ENCODE measurements at places on chromosomes 6 and 20.

DNA sequence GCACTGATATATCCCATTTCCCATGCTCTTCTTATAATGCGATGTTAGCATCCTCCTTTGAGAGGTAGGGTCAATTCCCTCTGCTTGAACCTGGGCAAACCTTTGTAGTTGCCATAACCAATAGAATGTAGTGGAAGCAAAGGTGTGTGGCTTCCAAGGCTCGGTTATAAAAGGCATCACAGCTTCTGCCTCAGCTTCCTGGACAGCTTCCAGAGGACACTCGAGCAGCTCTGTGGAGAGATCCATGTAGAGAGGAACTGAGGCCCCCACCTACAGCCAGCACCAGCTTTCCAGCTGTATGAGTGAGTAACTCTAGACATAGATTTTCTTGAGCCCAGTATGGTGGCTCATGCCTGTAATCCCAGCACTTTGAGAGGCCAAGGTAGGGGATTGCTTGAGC is 36.7 kb downstream of the FGD2 start:
- no peak overlapping the region for H3K4me3 ChIP-seq
- H3K27ac ChIP-seq, result no peak overlapping the region
- H3K27me3 ChIP-seq, result no peaks in the 10 kb centered on the region

GRCh38 chr20:62374331-62375152 is 7.4 kb upstream of the LAMA5 start:
- H3K27me3 ChIP-seq, result no peaks in the 10 kb centered on the region
- H3K4me1 ChIP-seq, result peaks cover 8% of the 10 kb centered on the region
- no peaks in the 10 kb centered on the region for H3K36me3 ChIP-seq
- no peak overlapping the region for H3K27ac ChIP-seq
- H3K4me3 ChIP-seq, result no peak overlapping the region
- DNase-seq, result no peak

GRCh38 chr20:10596710-10597121 is 77.1 kb downstream of the JAG1 start:
- no peak for DNase-seq
- no peak overlapping the region for H3K4me3 ChIP-seq
- H3K27ac ChIP-seq, result no peak overlapping the region
- no peaks in the 10 kb centered on the region for H3K27me3 ChIP-seq
- H3K36me3 ChIP-seq, result no peaks in the 10 kb centered on the region
- no peaks in the 10 kb centered on the region for H3K4me1 ChIP-seq

DNA sequence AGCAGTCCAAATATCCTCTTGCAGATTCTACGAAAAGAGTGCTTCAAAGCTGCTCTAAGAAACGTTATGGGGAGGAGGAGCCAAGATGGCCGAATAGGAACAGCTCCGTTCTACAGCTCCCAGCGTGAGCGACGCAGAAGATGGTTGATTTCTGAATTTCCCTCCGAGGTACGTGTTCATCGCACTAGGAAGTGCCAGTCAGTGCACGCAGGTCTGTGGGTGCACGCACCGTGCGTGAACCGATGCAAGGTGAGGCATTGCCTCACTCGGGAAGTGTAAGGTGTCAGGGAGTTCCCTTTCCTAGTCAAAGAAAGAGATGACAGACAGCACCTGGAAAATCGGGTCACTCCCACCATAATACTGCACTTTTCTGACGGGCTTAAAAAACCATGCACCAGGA is 272.1 kb upstream of the DEFB115 start:
- H3K4me1 ChIP-seq, result no peaks in the 10 kb centered on the region
- H3K36me3 ChIP-seq, result no peaks in the 10 kb centered on the region
- no peak for DNase-seq
- H3K4me3 ChIP-seq, result no peak overlapping the region
- H3K27me3 ChIP-seq, result no peaks in the 10 kb centered on the region
- H3K27ac ChIP-seq, result no peak overlapping the region

DNA sequence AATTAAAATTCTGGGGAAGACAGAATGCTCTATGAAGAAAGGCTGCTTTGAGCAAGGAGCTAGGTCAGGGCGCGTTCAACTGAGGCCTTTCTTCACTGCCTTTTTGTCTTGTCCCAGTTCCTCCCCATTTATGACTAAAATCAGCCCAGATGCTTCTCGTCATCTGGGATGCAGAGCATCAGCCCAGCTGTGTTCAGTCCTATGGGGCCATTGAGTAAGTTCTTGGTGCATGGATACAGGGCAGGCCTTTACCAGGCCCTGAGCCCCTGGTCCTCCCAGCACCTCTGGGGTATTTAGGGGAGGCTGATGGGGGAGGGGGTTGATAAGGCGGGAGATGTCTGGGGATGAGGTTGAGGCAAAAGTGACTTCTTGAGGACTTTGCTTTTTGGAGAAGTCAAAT is 55.7 kb downstream of the PTPN1 start:
- H3K27me3 ChIP-seq, result no peaks in the 10 kb centered on the region
- no peaks in the 10 kb centered on the region for H3K36me3 ChIP-seq
- no peak for DNase-seq
- H3K4me3 ChIP-seq, result no peak overlapping the region

DNA sequence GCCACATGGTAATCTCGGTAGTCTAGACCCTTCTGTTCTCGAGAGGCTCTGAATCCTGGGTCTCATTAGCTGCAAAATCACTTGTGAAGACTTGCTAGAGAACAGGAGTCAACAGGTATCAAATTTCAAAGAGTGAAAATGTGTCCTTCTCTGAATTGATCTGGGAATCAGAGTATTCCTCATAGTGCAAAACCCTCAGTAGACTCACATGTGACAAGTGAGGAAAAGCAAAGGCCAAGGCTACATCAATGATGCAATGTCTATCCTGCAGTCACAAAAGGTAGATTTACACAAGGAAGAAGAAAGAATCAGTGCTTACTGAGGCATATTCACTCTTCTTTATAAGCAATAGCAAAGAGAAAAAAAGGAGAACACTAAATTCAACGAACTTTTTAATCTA is 1220.0 kb upstream of the GJE1 start:
- H3K36me3 ChIP-seq, result no peaks in the 10 kb centered on the region
- H3K4me1 ChIP-seq, result no peaks in the 10 kb centered on the region
- DNase-seq, result no peak
- no peak overlapping the region for H3K4me3 ChIP-seq

GRCh38 chr6:25042036-25042521 is 106.3 kb upstream of the RIPOR2 start:
- H3K4me3 ChIP-seq, result no peak overlapping the region
- H3K4me1 ChIP-seq, result no peaks in the 10 kb centered on the region
- no peaks in the 10 kb centered on the region for H3K27me3 ChIP-seq
- no peak for DNase-seq
- no peaks in the 10 kb centered on the region for H3K36me3 ChIP-seq

- H3K4me1 ChIP-seq, result no peaks in the 10 kb centered on the region
- H3K4me3 ChIP-seq, result no peak overlapping the region
- H3K36me3 ChIP-seq, result no peaks in the 10 kb centered on the region
- H3K27me3 ChIP-seq, result no peaks in the 10 kb centered on the region
- no peak overlapping the region for H3K27ac ChIP-seq
- DNase-seq, result no peak
Measured at GRCh38 chr20:33783256-33783655, 27.9 kb upstream of the CHMP4B start.

DNA sequence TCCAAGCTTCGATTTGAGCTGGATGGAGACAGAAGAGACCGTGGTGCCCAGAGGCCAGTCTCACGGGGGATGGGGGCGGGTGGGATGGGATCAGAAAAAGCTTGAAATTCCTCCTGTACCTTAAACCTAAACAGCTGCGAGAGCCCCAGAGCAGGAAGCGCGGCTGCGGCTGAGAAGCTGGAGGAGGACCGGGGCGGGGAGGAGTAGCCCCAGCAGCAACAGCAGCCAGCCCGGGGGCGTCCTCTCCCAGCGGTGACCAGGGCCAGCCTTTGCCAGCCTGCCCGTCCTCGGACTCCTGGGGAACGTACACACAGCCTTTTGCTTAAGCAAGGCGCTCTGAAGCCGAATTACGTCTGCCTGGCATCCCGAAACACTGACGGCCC is 17.4 kb upstream of the PRDM13 start:
- H3K4me3 ChIP-seq, result peak overlapping the region; percentile 36
- H3K27ac ChIP-seq, result no peak overlapping the region
- peaks cover 3% of the 10 kb centered on the region for H3K27me3 ChIP-seq
- DNase-seq, result no peak
- H3K36me3 ChIP-seq, result no peaks in the 10 kb centered on the region
